ENCODE measurements at places on chromosomes 13 and 19. TPM values are rescaled to one million over a fixed set of nuclear protein-coding genes. Genes with fewer than 3 reads are reported as not detected.

Gene NTF4
- not detected for total RNA-seq

Gene GNA15
- total RNA-seq, result under 0.01 TPM

Gene LHB
- not detected for total RNA-seq

Gene SH2D3A
- total RNA-seq, result 0.32 TPM

Gene KIR3DL2
- not detected for total RNA-seq

Gene CACNA1A
- total RNA-seq, result 0.16 TPM

Gene PLPPR3
- total RNA-seq, result 0.16 TPM

Gene C19orf85
- not detected for total RNA-seq

Gene PRKCG
- total RNA-seq, result not detected

Gene ZNF112
- total RNA-seq, result 9.4 TPM

Gene CYP4F2
- total RNA-seq, result not detected

Gene PEX11G
- total RNA-seq, result 1.5 TPM

Gene MAMSTR
- total RNA-seq, result 0.16 TPM

Gene C13orf42
- total RNA-seq, result not detected

Gene LPAR2
- 1.2 TPM for total RNA-seq

Gene CD33
- total RNA-seq, result not detected

Gene SIGLEC5
- total RNA-seq, result not detected

Gene ZNF878
- total RNA-seq, result 0.31 TPM

Gene ATP8A2
- under 0.01 TPM for total RNA-seq

Gene NAT14
- 9.8 TPM for total RNA-seq

Gene FCHO1
- total RNA-seq, result 1.1 TPM

Gene ERICH6B
- not detected for total RNA-seq

Gene LCP1
- total RNA-seq, result 0.38 TPM

Gene ISYNA1
- 74.6 TPM for total RNA-seq

Gene ZNF71
- total RNA-seq, result 25.5 TPM

Gene CGB8
- not detected for total RNA-seq

Gene COL4A1
- total RNA-seq, result 3,407 TPM
